ENCODE measurements at places on chromosomes 16 and 17.

GRCh38 chr17:74872313-74873036 is at the start of gene FDXR:
Gene FDXR (minus strand): TSS chr17:74872994. CDS start chr17:74872944, 50 bp downstream.
- no peak for DNase-seq

DNA sequence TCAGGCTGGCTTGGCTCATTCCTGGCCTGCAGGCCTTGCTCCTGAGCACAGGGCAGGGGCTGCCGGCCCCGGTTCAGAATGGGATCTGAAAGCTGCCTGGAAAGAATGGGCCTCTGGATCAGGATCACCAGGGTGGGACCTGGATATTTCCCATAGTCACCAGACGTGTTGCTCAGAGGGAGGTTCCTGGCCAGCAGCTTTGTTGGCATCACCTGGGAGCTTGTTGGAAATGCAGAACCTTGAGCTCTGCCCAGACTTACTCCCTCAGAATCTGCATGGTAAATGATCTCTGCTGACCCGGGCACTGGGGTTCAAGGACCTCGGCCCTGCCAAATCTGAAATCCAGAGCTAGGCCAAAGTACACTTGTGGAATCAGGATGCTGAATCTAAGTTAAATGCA is 29.5 kb upstream of the MED9 start:
- DNase-seq, result no peak

- no peak for DNase-seq
These were observed 580.8 kb upstream of the EEF2KMT start for GRCh38 chr16:5678371-5678770.

DNA sequence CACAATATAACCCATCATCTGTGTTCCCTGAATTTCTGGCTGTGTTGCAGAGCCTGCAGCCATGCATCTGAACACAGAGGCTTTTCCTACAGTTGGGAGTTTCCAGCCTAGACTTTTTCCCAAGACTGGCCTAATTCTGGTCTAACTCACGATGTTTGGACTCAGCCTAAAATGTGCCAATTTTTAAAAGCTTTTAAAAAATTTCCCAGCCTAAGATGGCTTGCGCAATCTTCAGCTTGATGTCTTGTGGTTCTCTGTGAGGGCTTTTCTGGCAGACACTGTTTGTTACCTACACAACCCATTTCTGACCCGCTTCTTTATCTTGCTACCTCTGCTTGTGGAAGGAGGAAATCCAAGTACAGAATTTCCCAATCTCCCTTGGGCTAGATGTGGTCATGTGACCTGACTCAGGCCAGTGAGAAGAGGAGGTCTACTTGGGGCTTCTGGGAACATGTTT is 72.7 kb upstream of the GAS7 start:
- no peak for DNase-seq

- no peak for DNase-seq
These were observed 577 bp upstream of the TRIM72 start for GRCh38 chr16:31213342-31213741.

GRCh38 chr17:59558953-59559352 is 6.5 kb upstream of the DHX40 start:
- DNase-seq, result no peak

- no peak for DNase-seq
These were observed 27.5 kb downstream of the MYLK3 start for GRCh38 chr16:46720619-46721018.

GRCh38 chr16:85917012-85917411 is 18.1 kb downstream of the IRF8 start:
- no peak for DNase-seq
